M059J (cell line): ENCODE measurements at places on chromosomes 2 and 18. TPM values are rescaled to one million over a fixed set of nuclear protein-coding genes. Genes with fewer than 3 reads are reported as not detected.

Gene LRPPRC
- 36.8 and 46.7 TPM in 2 replicates for total RNA-seq

Gene SLC9A4
- not detected in 2 replicates for total RNA-seq

Gene ST8SIA5
- total RNA-seq, result 9.8 and 12.2 TPM in 2 replicates

Gene HMSD
- total RNA-seq, result 0.84 and 1.6 TPM in 2 replicates

Gene KIF1A
- total RNA-seq, result not detected in 2 replicates

Gene SERPINB11
- total RNA-seq, result not detected in 2 replicates

Gene HS6ST1
- 11.9 and 17.6 TPM in 2 replicates for total RNA-seq

Gene CCDC148
- total RNA-seq, result 0.79 TPM in 1 of 2 replicates, not detected in the other

Gene IL1B
- total RNA-seq, result 2.6 and 4.2 TPM in 2 replicates

Gene PFN4
- 0.12 TPM in 1 of 2 replicates, not detected in the other for total RNA-seq

Gene TNFRSF11A
- 1.3 and 3.8 TPM in 2 replicates for total RNA-seq

Gene OXER1
- not detected in 2 replicates for total RNA-seq

Gene PHLPP1
- 8.6 and 12.5 TPM in 2 replicates for total RNA-seq

Gene CPLX4
- not detected in 2 replicates for total RNA-seq

Gene REG1B
- total RNA-seq, result not detected in 2 replicates

Gene SATB2
- total RNA-seq, result 7.5 and 7.8 TPM in 2 replicates

Gene GAL3ST2
- total RNA-seq, result not detected in 2 replicates

Gene NTSR2
- total RNA-seq, result 0.12 TPM in 1 of 2 replicates, not detected in the other

Gene QPCT
- 62.5 and 79.6 TPM in 2 replicates for total RNA-seq

Gene ZSWIM2
- not detected in 2 replicates for total RNA-seq

Gene MFSD2B
- total RNA-seq, result not detected in 2 replicates

Gene HDLBP
- total RNA-seq, result 233 and 426 TPM in 2 replicates

Gene FEV
- total RNA-seq, result not detected in 2 replicates

Gene TMEFF2
- 0.12 and 0.34 TPM in 2 replicates for total RNA-seq

Gene METTL21A
- total RNA-seq, result 29.1 and 32.6 TPM in 2 replicates

Gene REEP1
- total RNA-seq, result 2.5 and 3.4 TPM in 2 replicates

Gene DSC3
- total RNA-seq, result not detected in 2 replicates

Gene UGT1A3
- not detected in 2 replicates for total RNA-seq

Gene ADRA2B
- total RNA-seq, result not detected in 2 replicates

Gene DPP10
- not detected in 2 replicates for total RNA-seq

Gene CTAGE1
- total RNA-seq, result 0.15 TPM in 1 of 2 replicates, not detected in the other

Gene DCDC2C
- not detected in 2 replicates for total RNA-seq

Gene RGPD4
- not detected in 2 replicates for total RNA-seq

Gene MOGAT1
- total RNA-seq, result not detected in 2 replicates

Gene C2orf78
- not detected in 2 replicates for total RNA-seq

Gene NT5DC4
- not detected in 2 replicates for total RNA-seq

Gene RNU2-63P
- total RNA-seq, result not detected in 2 replicates

Gene PAX8
- total RNA-seq, result 5.2 and 6.1 TPM in 2 replicates

Gene SERPINB12
- not detected in 2 replicates for total RNA-seq

Gene RFTN2
- 0.10 TPM in 1 of 2 replicates, not detected in the other for total RNA-seq

Gene DQX1
- total RNA-seq, result not detected in 2 replicates

Gene ZAP70
- total RNA-seq, result not detected in 2 replicates

Gene ATG9A
- total RNA-seq, result 61.5 and 73.3 TPM in 2 replicates

Gene CLEC4F
- total RNA-seq, result not detected in 2 replicates

Gene GREB1L
- total RNA-seq, result 3.9 and 8.9 TPM in 2 replicates

Gene AQP12B
- not detected in 2 replicates for total RNA-seq

Gene MAP4K3
- 12.6 and 21.0 TPM in 2 replicates for total RNA-seq

Gene CERKL
- 0.81 and 2.2 TPM in 2 replicates for total RNA-seq

Gene GKN2
- total RNA-seq, result not detected in 2 replicates

Gene MITD1
- 42.0 and 55.1 TPM in 2 replicates for total RNA-seq

Gene LIPG
- 37.9 and 66.5 TPM in 2 replicates for total RNA-seq

Gene TLX2
- 0.10 and 0.34 TPM in 2 replicates for total RNA-seq

Gene SMYD1
- total RNA-seq, result not detected in 2 replicates

Gene ACTG2
- 0.89 and 2.5 TPM in 2 replicates for total RNA-seq

Gene TMEM17
- total RNA-seq, result 2.1 and 3.4 TPM in 2 replicates

Gene HRH4
- total RNA-seq, result not detected in 2 replicates

Gene SLC5A7
- total RNA-seq, result not detected in 2 replicates
